ENCODE measurements at places on chromosomes 12 and 14.

- no peak for DNase-seq
Measured at GRCh38 chr12:49624921-49625577, 1.7 kb downstream of the PRPF40B start.

- no peak for DNase-seq
Measured at GRCh38 chr12:68824597-68825250, 16.7 kb downstream of the MDM2 start.

- DNase-seq = no peak
Measured at GRCh38 chr12:98439981-98440581, 75.3 kb upstream of the TMPO start.

DNA sequence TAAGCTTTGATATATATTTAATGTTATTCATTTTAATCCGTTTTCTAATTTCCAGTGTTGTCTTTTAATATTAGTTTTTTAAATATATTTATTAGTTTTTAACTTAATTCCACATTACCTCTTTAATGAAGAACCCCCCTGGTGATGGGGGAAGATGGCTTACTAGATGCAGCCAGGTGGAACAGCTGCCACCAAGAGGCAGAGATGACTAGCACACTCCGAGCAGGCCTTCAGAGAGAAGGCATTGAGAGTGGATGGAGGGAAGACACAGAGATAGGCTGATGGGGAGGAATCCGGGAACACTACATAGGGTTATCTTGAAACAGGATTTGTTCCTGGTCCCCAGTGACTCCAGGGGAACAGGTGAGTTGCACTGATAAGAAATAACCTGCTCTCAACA lies 771.6 kb downstream of the LRFN5 start:
- DNase-seq = no peak

DNA sequence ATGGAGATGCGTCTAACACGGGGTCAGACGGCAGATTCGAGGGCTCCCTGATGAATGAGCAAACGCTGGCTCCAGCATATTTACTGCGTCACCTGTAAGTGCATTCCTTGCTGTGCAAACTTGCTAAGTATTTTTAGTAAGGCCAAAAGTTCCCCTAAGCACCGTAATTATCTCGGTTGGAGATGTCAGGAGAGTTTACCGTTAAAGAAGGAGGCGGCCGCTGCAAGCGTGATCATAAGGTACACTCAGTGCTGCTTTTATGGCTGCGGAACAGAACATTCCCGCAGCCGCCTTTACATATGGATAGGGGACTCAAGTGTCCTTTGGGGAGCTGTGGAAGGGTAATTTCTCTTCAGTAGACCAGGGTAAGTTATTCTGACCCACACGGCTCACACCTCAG lies 175.6 kb downstream of the GLT1D1 start:
- DNase-seq = no peak

All from GM19239 (cell line).